ENCODE measurements at places on chromosomes 5 and 9.

DNA sequence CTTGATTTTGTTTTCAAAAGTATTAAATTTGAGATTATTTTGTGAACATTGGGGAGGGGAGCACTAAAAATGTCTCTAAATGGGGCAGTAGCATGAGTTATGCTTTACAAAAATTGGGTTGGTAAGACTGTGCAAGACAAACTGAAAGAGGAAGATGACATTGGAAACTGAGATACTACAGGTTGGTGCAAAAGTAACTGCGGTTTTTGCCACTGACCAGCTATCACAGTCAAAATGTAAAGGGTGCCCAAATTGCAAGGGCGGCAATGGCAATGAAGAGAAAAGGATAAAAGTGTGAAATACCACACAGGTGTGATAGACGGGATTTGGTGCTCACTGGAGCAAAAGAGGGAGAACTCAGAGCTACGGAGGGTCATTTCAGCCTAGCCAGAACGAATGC, 124.0 kb downstream of the FANCC start:
- DNase-seq = no peak

DNA sequence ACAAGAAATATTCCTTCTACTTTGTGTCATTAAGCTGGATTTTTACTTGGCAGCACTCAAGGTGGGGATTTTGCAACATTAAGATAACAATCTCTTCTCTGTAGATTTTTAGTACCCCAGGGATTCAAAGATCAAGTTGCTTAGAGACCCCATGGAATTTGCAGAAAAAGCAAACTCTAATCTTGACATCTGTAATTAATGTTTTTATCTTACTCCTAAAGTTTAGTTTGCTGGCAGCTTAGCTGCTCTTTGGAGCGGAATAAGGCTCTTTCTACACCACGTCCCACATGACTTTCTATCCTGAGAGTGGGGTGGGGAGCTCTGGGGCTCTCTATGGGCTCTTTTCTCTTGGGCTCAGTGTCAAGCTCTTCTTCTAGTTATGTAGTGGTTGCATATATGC, 21.7 kb upstream of the SPDL1 start:
- no peak for DNase-seq

- no peak for DNase-seq
These were observed 31.3 kb downstream of the CDH9 start for GRCh38 chr5:27007121-27007520.

DNA sequence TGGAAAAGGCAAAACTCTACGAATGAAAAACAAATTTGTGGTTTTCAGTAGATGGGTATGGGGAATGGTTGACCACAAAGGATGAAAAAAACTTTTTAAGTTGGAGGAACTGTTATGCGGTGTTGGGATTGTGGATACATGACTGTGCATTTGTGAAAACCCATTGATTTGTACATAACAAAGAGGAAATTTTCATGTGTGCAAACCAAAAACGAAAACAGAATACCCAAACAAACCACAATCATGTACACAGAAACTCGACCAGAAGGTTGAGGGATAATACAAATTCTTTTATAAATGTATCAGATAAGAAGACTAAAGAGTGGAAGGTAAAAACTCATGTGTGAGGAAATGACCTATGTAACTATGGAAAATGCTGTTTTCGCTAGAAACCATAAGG, 1012.4 kb downstream of the CDH18 start:
- DNase-seq = no peak

DNA sequence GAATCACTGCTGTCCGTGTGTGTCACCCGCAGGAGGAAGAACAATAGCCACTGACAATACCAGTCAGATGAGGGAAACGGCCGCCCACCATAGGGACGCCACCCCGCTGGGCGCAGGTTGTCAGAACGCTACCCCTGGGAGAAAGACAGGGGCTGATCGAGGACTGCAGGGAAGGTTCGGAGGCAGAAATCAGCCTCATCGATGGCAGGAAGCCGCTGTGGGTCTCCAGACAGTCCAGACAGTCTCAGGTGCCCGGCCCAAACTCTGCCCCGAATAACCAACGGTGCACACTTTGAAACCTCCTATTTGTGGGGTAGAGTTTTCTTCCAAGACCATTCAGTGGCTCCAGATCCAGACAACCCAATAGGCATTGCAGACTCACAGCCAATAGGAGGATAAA, 181.5 kb downstream of the ROR2 start:
- no peak for DNase-seq

DNA sequence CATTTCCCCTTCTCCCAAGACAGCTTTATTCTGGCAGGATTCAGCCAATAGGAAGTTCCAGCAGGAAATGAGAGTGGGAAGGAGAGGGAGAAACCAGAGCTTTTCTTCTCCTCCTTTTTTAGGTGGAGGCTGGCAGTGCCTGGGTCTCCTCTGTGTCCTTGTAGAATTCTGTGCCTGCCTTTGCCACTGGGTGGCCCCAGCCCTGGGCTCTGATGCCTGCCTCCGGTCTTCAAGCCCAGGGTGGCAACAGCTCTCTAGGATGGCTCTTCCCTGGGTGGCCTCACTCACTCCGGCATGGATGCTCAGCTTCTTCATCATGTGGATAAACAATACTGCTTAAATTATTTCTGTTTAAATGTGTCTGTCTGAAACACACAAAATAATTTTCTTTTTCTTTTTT, 694.8 kb downstream of the SEMA5A start:
- no peak for DNase-seq

GRCh38 chr9:23747088-23748075, 78.7 kb downstream of the ELAVL2 start:
- DNase-seq = no peak

DNA sequence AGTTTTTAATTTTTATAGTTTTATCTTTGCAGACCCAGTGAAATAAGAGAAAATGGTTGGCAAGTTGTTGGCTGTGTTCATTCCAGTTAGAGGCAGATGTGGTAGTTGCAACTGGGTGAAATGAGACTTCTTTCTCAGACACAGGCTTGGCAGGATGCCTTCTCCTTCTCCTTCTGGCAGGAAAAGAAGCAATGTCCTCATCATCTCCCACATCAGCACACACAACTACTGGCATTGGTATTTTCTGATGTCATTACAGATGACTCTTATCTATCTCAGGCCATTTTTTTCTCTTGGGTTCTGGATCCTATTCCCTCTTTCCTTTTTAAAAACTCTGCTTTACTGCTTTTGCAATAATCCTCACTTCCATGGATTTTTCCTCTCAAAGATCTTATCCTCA, 103.3 kb upstream of the EDIL3 start:
- DNase-seq = no peak

GRCh38 chr5:6754766-6755165, 41.5 kb downstream of the TENT4A start:
- no peak for DNase-seq
